Thymus (tissue), 14 donors: ENCODE measurements at places on chromosomes 6 and 20. TPM values are rescaled to one million over a fixed set of nuclear protein-coding genes. Genes with fewer than 3 reads are reported as not detected.

GRCh38 chr20:40714109-40714508 is 25.1 kb upstream of the MAFB start:
- H3K27me3 ChIP-seq: no peaks in the 10 kb centered on the region
- H3K4me1 ChIP-seq: no peaks in the 10 kb centered on the region
- H3K27ac ChIP-seq: no peak overlapping the region
- no peak overlapping the region for H3K4me3 ChIP-seq

DNA sequence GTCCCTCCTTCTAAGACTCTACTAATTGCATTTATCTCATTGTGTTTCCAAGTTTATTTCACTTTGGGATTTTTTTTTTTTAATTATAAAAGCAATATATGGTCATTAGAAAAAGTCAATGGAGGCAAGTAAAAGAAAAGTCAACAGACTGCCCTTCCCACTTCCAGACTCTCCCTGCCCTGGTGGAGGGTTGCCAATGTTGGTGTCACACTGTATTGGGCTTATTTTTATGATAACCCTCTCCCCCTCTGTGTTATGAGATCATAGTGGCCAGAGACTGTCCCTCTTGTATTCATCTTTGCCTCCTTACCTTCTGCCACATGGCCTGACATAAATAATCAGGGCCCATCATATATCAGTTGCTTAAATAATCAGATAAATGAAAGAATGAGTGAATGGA is 63.4 kb downstream of the LRRC1 start:
- DNase-seq: no peak
- no peak overlapping the region for H3K4me3 ChIP-seq
- no peaks in the 10 kb centered on the region for H3K27me3 ChIP-seq

The STMN3 gene
- total RNA-seq: 71.5 TPM

The KHDRBS2 gene
- total RNA-seq: 1.5 TPM

DNA sequence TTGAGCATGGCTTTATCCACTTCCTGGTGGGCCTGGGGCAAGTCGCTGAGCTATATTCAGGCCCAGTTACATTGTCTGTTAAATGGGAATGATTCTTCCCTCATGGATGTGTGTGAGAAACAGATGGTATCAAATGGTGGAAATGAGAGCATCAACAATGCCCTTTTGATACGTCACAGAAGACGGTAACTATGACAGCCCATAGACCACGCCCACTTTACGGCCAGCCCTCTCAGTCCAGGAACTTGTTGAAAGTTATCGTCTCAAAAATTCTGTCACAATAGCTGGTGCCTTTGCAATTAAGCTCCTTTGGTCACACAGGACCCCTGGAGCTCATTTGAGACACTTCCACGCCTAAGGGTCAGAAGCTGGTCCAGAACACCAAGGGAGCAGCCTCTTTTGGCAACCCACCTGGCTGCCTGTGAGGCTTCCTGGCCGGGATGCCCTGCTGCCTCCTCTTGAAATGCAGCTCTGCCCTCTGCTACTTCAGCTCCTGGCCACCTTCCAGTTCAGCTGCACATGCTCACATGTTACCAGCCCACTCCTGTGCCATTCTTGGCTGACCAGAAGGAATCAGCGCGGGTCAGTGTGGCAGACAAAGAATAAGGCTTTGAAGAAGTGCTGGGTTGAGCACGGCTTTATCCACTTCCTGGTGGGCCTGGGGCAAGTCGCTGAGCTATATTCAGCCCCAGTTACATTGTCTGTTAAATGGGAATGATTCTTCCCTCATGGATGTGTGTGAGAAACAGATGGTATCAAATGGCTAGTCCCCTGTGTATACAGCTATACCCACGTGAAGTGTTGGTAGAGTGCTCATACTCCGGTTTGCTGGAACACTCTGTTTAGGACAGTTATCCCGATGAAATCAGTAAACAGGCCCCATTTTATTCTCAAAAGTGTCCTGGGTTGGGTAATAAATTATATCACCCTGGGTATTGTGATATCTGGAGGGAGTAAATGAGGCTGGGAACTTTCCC is 199.2 kb upstream of the SUPT3H start:
- H3K4me1 ChIP-seq: peaks cover 4% of the 10 kb centered on the region
- H3K27ac ChIP-seq: no peak overlapping the region
- H3K4me3 ChIP-seq: no peak overlapping the region
- no peaks in the 10 kb centered on the region for H3K27me3 ChIP-seq
- DNase-seq: no peak

DNA sequence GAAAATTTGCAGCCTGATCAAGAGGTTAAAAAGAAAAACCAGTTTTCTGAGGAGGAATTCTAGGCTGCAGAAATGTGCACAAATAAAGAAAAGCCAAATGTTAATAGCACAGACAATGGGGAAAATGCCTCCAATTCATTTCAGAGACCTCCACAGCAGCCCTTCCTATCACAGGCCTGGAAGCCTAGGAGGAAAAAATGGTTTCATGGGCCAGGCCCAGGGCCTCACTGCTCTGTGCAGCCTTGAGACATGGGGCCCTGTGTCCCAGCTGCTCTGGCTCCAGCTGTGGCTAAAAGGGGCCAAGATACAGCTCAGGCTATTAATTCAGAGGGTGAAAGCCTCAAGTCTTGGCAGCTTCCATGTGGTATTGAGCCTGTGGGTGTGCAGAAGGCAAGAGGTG is 18.9 kb downstream of the AHI1 start:
- H3K4me3 ChIP-seq: no peak overlapping the region
- H3K4me1 ChIP-seq: no peaks in the 10 kb centered on the region
- no peaks in the 10 kb centered on the region for H3K27me3 ChIP-seq
- no peak for DNase-seq
- H3K36me3 ChIP-seq: peaks cover 21% of the 10 kb centered on the region
- no peak overlapping the region for H3K27ac ChIP-seq

The FILIP1 gene
- total RNA-seq: 1.9 TPM

The SYNGAP1 gene
- total RNA-seq: 3.0 TPM

GRCh38 chr6:13384966-13385365 is 56.6 kb upstream of the TBC1D7 start:
- H3K4me1 ChIP-seq: no peaks in the 10 kb centered on the region
- H3K27ac ChIP-seq: no peak overlapping the region
- H3K27me3 ChIP-seq: no peaks in the 10 kb centered on the region
- no peaks in the 10 kb centered on the region for H3K36me3 ChIP-seq
- DNase-seq: no peak

The SOBP gene
- 4.1 TPM for total RNA-seq

DNA sequence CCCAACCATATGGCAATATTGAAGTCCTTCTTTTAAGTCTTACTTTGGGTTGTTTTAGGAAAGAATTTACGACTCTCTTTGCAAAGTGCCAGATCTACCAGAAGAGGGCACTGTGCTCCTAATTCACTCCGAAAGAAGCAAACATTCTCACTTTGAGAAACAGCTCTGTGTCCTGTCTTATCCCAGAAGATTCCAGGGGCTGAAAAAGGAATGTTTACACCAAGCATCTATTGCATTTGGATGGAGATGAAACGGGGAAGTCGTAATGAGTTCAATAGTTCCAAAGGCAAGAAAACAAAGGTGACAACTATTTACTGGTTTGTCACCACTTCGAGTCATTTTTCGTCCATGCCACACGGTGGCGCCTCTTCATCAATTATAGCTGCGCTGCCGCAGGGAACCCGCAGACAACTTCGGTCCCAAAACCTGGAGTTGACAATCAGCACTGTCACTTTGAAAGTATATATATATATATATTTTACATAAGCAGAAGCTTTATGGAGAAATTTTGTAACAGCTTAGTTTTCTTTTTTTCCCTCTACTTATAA is 121.6 kb downstream of the MOXD1 start:
- no peaks in the 10 kb centered on the region for H3K36me3 ChIP-seq
- no peaks in the 10 kb centered on the region for H3K4me1 ChIP-seq
- H3K27me3 ChIP-seq: no peaks in the 10 kb centered on the region
- DNase-seq: peak; percentile 45

DNA sequence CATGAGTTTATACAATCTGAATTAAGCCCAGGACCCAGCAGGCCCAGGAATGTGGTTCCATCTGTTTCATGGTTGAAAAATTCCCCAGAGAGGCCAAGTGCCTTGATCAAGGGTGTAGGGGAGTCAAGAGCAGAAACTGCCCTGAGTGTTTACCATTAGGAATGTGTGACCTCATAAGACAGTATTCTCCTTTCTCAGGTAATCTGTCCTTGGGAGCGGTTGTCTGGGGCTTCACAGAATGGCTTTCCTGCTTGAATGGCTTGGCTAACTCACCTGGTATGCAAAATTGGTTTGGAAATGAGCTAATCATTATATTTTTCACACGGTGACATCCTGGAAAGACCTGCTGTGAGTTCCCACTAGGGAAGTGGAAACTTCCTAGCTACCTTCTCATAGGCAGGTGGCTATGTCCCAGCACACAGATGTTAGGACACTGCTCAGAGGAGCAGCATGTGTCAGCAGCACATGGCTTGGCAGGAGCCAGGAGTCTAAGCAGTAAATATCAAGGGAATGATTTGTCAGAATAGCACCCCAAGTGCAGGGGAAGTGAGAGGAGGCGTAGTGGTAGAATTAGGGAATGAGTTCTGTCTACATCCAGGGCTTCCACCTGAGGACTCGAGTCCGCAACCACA is 17.7 kb downstream of the CLIC5 start:
- no peaks in the 10 kb centered on the region for H3K36me3 ChIP-seq
- no peaks in the 10 kb centered on the region for H3K27me3 ChIP-seq
- H3K4me3 ChIP-seq: no peak overlapping the region
- no peak for DNase-seq
- H3K27ac ChIP-seq: no peak overlapping the region
- H3K4me1 ChIP-seq: no peaks in the 10 kb centered on the region

GRCh38 chr20:32562495-32562911 is 22.6 kb downstream of the NOL4L start:
- no peaks in the 10 kb centered on the region for H3K27me3 ChIP-seq
- peaks cover 7% of the 10 kb centered on the region for H3K36me3 ChIP-seq
- H3K4me1 ChIP-seq: peaks cover 50% of the 10 kb centered on the region
- no peak overlapping the region for H3K4me3 ChIP-seq
- DNase-seq: no peak

DNA sequence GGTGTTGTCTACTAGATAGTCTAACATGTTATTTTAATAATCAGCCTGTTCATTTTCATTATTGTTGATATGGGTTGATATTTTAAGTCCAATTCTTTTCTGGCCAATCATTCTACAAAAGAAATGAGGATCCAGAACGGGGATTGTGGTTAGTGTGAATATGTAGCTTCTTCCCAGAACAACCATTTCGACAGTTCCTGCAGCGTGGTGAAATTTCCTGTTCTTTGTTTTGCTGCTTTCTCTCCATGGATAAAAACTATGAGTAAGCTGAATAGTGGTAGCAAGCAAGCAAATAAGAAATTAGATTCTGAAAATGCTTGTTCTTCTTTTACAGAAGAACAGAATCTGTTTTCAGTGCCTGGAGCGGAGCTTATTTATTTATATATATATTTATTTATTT is 65.5 kb upstream of the F13A1 start:
- no peak overlapping the region for H3K4me3 ChIP-seq
- peaks cover 12% of the 10 kb centered on the region for H3K4me1 ChIP-seq
- H3K36me3 ChIP-seq: no peaks in the 10 kb centered on the region
- H3K27ac ChIP-seq: no peak overlapping the region
- no peaks in the 10 kb centered on the region for H3K27me3 ChIP-seq

DNA sequence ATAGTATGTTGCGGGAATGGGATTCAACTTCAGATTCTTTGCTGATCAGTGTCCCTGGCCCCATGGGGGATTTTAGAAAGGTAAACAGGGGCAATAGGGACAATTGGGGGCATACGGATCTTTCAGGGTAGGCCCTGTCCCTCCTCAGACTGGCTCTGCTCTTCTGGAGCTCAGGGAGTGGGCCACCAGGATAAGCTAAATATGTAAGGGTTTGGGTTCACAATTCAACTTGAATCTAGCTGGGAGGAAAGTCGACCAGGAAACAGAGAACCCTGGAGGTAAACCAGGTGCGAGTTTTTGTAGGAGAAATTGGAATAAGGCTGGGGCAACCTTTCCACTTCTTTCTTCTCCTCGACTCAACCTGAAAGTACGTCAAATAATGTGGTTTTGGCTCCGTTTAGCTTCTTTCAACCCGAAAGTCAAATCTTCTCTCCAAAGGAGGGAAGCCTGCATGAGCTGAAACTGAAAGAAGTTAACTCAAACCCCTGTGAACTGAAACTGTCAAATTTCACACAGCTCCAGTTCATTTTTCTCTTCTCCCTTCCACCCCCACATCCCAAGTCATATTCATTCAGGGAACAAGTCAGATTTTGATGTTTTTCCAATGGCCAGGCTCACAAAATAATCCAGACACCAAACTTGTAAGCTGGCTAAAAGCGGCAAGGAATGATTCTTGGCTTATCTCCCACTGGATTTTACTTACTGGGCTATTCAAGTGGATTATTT is 278.2 kb downstream of the CLIC5 start:
- H3K4me1 ChIP-seq: no peaks in the 10 kb centered on the region
- H3K36me3 ChIP-seq: no peaks in the 10 kb centered on the region
- DNase-seq: peak; percentile 32

DNA sequence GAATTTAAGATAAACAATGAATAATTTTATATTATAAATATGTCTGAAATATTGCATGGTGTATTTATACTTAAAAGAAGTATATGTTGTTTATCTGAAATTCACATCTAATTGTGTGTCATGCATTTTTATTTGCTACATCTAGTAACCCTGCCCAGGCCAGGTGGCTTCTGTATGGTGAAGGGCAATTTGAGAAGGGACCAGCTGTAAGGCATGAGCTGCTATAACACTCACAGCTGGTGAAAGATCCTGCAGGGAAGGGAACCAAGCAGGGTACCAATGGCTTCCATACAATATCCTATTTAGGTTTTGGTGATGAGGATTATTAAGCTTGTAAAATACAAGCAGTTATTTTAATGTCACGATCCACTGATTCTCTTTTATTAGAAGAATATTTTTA is 921.8 kb upstream of the GJE1 start:
- no peaks in the 10 kb centered on the region for H3K27me3 ChIP-seq
- H3K4me3 ChIP-seq: no peak overlapping the region
- H3K36me3 ChIP-seq: no peaks in the 10 kb centered on the region
- no peak overlapping the region for H3K27ac ChIP-seq
- no peak for DNase-seq

The RAB44 gene
- total RNA-seq: 0.28 TPM

GRCh38 chr6:31870385-31870921 is 7.8 kb upstream of the NEU1 start:
- no peak overlapping the region for H3K4me3 ChIP-seq
- no peak for DNase-seq
- H3K36me3 ChIP-seq: no peaks in the 10 kb centered on the region

DNA sequence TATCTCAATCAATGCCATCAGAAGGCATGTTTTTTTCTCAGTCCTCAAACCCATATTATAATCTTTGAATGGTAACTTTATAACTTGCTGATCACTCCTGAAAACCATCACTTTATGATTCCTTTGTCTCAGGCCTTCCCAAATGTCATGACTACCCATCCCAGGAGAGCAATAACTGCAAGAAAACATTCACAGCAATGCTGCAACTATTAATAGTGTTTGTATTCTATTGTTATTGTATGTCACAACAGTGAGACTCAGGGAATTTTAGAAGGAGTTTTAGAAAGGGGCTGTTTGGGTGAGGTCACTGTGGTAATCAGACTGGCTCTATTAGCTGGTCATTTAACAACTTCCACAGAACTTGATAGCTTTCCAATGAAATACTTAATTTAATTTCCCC is 301.4 kb upstream of the TBX18 start:
- no peak overlapping the region for H3K4me3 ChIP-seq
- H3K4me1 ChIP-seq: no peaks in the 10 kb centered on the region
- no peaks in the 10 kb centered on the region for H3K36me3 ChIP-seq
- no peak overlapping the region for H3K27ac ChIP-seq

The SIRPB1 gene
- total RNA-seq: 0.90 TPM

- no peak overlapping the region for H3K27ac ChIP-seq
- H3K36me3 ChIP-seq: peaks cover 96% of the 10 kb centered on the region
- H3K4me1 ChIP-seq: peaks cover 14% of the 10 kb centered on the region
- no peak for DNase-seq
- no peaks in the 10 kb centered on the region for H3K27me3 ChIP-seq
These were observed 46.1 kb downstream of the MYH7B start for GRCh38 chr20:35001596-35002362.

The SLC35B2 gene
- total RNA-seq: 19.1 TPM
